Activated CD8-positive, alpha-beta T cell treated with anti-CD3 and anti-CD28 coated beads, Interleukin-2, amount 10 ng/mL, durations not matched to agents 7 days and 5 days (primary cell): ENCODE measurements at places on chromosomes 5 and 9. TPM values are rescaled to one million over a fixed set of nuclear protein-coding genes. Genes with fewer than 3 reads are reported as not detected.
A peak's percentile ranks its signal among the peaks of the same experiment; 100 is the strongest.

Gene ALAD
- total RNA-seq: 26.0 TPM

GRCh38 chr5:119312403-119312802 is 43.4 kb upstream of the TNFAIP8 start:
- peak; percentile 20 for DNase-seq
- H3K36me3 ChIP-seq: peaks cover 57% of the 10 kb centered on the region
- H3K27ac ChIP-seq: peak overlapping the region; percentile 83
- no peaks in the 10 kb centered on the region for H3K27me3 ChIP-seq

Gene CHD1
- 44.5 TPM for total RNA-seq

DNA sequence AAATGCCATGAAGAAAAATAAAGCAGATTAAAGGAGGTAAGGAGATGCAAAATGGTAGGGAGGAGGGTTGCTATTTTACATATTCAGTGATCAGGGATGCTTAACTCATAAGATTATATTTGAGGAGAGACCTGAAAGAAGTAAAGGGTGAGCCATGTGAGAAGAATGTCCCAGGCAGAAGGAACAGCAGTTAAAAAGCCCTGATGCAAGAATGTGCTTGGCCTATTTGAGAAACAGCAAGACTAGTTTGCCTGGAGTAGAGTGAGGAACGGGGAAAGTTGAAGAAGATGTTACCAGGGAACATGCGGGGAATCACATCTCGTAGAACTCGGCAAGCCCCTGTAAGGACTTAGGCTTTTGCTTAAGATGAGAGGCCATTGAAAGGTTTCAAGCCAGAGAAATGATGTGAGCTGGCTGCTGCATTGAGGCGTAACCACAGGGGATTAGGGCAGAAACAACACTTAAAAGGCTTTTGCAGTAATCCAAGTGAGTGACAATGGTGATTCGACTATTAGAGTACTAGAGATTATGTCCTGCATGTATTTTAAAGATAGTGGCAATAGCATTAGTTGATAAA is 198.7 kb downstream of the VPS13A start:
- DNase-seq: no peak
- H3K4me3 ChIP-seq: no peak overlapping the region
- H3K27me3 ChIP-seq: no peaks in the 10 kb centered on the region
- H3K36me3 ChIP-seq: peaks cover 10% of the 10 kb centered on the region
- H3K4me1 ChIP-seq: no peaks in the 10 kb centered on the region

Gene SPINK13
- not detected for total RNA-seq

Gene C9orf57
- total RNA-seq: not detected

Gene ENTREP1
- total RNA-seq: not detected
